Fibroblast of villous mesenchyme (primary cell): ENCODE measurements at places on chromosomes 2 and 18. TPM values are rescaled to one million over a fixed set of nuclear protein-coding genes. Genes with fewer than 3 reads are reported as not detected.

PDE1A gene
- total RNA-seq, result 1.7 and 1.9 TPM in 2 replicates

C2orf92 gene
- 2.6 and 6.0 TPM in 2 replicates for total RNA-seq

GKN1 gene
- total RNA-seq, result under 0.01 and 0.32 TPM in 2 replicates

DOCK10 gene
- 20.7 and 26.1 TPM in 2 replicates for total RNA-seq

DNA sequence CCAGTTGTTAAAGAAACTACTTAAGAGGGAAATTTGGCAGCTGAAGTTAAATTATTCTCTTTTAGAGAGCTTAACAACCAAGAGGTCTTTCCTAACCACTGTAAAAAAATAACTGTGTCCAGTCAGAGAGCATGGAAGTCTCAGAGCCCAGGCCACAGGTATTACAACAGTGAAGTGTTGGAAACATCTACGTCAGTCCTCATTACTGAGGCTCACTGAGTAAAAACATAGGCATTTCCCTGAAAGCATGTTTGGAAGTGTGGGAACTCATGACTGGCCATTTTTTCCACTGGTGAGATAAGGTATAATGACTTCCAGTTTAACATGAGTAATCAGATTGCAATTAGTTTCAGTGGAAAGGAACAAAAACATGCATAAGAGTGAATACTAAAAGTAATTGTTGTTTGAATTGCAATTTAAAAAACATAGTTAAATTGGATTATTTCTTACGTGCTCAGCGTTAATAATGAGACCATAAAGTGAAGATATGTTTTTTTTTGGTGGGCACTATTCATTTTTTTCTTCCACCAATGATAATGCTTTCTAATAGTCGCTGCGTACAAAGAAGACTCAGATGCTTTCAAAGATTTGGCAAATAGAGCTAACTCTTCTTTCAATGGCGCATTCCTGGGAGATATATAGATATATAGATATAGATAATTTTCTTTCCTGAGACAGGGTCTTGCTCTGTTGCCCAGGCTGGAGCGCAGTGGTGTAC lies 60.8 kb downstream of the EFEMP1 start:
- peak; percentile 100 for DNase-seq

DNA sequence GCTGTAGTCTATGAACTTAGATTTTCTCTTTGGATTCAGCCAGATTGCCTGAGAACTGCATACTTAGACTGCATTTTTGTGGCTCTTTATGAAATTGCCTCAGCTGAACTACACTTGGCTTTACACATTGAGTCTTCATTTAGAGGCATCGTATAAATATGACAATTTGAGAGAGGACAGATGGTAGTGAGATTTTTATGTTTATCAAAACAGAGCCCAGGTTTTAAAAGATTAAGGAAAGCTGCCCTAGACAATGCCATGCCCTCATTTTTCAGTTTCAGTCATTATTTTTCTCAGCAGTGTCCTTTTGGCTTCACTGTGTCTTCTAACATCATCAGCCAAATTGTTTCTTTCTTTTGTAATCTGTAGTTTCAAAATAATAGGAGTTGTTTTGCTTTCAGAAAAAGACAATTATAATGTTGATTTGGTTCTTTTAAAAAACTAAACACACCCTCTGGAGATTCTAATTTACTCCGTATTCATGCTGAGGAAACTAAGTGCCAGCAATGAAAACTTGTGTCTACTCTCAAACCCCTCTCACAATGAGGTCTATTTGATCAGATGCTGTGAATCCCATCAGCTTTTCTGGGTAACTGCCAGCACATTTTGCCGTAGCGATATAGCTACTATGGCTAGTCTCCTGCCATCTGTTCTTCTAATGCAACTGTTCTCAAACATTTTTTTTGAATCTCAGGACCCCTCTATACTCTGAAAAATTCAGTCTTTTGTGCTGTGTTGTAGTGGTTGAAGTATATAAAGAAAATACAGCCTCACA lies 46.2 kb downstream of the TWSG1 start:
- peak; percentile 98 for DNase-seq

DNA sequence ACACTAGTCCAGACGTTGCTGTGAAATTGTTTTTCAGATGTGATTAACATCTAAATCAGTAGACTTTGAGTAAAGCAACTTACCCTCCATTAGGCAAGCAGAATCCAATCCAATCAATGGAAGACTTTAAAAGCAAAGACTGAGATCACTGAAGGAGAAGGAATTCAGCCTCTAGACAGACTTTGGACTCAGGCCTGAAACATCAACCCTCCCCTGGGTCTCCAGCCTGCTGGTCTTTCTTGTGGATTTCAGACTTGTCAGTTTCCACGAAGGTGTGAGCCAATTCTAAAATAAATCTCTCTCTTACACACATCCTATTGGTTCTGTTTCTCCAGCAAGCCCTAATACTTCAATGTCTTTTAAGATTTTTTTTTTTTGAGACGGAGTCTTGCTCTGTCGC lies 50.0 kb upstream of the EDAR start:
- no peak for DNase-seq

GRCh38 chr2:8049851-8050571 lies 631.8 kb upstream of the ID2 start:
- DNase-seq, result no peak

GRCh38 chr18:2656237-2656980 lies 883 bp downstream of the SMCHD1 start:
- DNase-seq, result peak; percentile 70

GRCh38 chr2:231720987-231721966 lies 13.0 kb downstream of the PTMA start:
- DNase-seq, result no peak

DNA sequence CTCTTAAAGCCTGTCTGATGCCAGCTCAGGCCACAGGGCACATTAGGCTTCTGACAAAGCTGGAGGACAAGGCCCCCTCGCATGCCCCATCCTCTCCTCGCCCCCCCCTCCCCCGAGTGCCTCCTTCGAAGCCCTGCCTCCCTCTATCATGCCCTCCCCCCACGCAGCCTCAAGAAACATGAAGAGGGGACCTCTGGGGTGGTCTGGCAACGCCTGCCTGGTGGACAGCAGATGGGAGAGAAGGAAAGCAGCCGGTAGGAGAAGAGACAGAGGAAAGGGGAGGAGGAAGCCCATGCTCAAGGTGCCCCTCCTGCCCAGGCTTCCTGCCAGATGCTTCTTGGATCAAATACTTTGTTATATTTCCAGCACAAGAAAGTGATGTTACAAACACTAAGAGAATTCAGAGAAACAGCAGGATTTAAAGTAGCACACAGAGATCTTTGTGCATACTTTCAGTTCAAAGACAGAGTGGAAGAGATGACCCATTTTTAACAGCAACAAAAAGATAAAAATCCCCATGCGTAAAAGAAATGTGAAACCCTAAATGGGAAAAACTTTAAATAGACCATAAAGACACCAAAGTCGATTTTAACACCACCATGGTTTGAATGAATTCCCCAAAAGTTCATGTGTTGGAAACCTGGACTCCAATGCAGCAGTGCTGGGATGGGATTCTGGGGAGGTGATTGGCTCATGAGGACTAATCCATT lies 19.0 kb downstream of the BOK start:
- DNase-seq, result peak; percentile 23
